Stimulated activated CD8-positive, alpha-beta memory T cell treated with anti-CD3 and anti-CD28 coated beads, Interleukin-2, amount 100 ng/mL, for 1 hour (primary cell): ENCODE measurements at places on chromosomes 7 and 10.

DNA sequence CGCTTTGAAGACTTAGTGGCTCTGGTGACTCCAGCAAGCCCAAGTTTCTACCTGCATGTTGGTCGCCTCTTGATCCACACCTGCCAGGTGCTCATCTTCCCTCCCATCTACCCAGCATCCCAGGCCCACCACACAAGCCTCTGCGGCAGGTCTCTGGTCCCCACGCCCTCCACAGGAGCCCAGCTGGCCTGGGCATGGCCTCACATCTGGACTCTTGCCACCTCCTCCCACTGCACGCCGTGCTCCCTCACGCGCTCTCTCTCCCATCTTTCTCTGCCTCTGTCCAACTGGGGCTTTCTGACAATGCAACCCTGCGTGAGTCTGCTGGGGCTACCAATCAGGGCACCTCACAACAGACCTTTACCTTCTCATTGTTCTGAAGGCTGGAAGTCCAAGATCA is 50.2 kb upstream of the FGFR2 start:
- DNase-seq: no peak

DNA sequence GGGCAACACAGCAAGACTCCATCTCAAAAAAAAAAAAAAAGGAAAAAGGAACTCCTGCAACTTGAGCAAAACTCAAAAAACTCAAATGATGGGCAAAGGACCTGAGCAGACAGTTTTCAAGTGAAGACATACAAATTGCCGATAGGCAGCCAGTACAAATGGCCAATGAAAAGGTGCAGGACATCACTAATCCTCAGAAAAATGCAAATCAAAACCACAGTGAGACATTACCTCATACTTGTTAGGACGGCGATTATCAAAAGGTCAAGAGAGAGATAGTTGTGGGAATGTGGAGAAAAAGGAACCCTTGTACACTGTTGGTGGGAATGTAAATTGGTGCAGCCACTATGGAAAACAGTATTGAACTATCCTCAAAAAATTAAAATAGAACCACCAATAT is 16.8 kb downstream of the SVOPL start:
- DNase-seq: no peak

DNA sequence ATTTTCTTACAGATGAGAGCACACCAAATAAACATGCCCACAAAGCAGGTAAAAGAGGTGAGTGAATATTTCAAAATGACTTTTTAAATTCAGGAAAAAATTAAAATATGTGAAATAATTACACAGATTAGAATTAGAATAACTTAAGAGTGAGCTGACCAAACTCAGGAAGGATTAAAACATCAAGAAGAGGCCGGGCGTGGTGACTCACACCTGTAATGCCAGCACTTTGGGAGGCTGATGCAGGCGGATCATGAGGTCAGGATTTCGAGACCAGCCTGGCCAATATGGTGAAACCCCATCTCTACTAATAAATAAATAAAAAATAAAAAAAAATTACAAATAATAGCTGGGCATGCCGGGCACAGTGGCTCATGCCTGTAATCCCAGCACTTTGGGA is 140.1 kb downstream of the REEP3 start:
- no peak for DNase-seq

DNA sequence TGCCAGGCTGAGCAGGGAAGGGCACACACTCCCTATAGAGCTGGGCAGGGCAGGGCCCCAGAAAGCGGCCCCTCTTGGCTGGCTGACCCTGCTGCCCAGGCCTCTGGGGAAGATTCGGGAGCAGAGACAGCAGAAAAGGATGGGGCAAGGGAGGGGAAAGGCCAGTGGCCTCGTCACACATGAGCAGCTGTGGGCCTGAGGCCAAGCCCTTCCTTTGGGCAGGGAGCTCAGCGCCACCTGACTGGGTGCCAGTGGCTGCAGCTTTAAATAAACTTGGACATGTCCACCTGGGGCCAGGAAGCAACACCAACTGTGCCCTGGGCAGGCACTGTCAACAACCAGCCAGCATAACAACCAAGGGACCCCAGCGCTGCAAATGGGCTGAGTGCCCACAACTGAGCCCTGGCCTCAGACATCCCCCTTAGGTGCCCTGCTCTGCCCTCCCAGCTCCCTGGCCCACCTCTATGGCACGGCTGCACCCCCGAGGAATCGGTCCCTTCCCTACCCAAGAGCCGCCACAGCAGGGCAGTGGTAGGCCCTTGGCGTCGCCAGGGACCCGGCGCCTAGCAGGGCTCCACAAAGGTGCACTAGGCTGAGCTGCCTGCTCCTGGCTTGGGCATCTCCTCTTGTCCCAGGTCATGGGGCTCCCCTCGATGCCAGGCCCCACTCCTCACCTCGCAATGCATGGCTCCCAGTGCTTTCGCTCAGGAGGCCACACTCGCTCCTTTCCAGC is 2.6 kb downstream of the CAMK2B start:
- no peak for DNase-seq

- DNase-seq: no peak
Observed at GRCh38 chr10:24596217-24596930, 127.3 kb downstream of the ARHGAP21 start.
